A549 treated with RU486 at 1 μM for 4 hours (cell line): ENCODE measurements at places on chromosomes 7 and 10. TPM values are rescaled to one million over a fixed set of nuclear protein-coding genes. Genes with fewer than 3 reads are reported as not detected.

BTBD16 gene
- total RNA-seq: 0.32 to 0.80 TPM (median 0.49 TPM) in 5 replicates

CCL26 gene
- 8.2 to 14.4 TPM (median 9.9 TPM) in 5 replicates for total RNA-seq

CASTOR2 gene
- 1.3 to 3.9 TPM (median 2.9 TPM) in 5 replicates for total RNA-seq

AGBL3 gene
- total RNA-seq: 0.66 to 1.5 TPM (median 1.1 TPM) in 5 replicates

PHTF2 gene
- total RNA-seq: 8.6 to 18.2 TPM (median 14.7 TPM) in 5 replicates

HOXA10 gene
- 6.4 to 8.3 TPM (median 7.5 TPM) in 5 replicates for total RNA-seq

SUN3 gene
- total RNA-seq: 0.20 TPM in 1 of 5 replicates, not detected in the others

CALHM3 gene
- 0.35 to 0.53 TPM (median 0.41 TPM) in 5 replicates for total RNA-seq

SFTPA2 gene
- not detected in 5 replicates for total RNA-seq

SH3PXD2A gene
- 1.3 to 2.3 TPM (median 1.9 TPM) in 5 replicates for total RNA-seq

CPA2 gene
- 0.15 TPM in 1 of 5 replicates, not detected in the others for total RNA-seq

FBH1 gene
- total RNA-seq: 30.2 to 47.9 TPM (median 37.2 TPM) in 5 replicates

HIP1 gene
- total RNA-seq: 14.3 to 18.9 TPM (median 18.1 TPM) in 5 replicates

CHST15 gene
- total RNA-seq: 7.1 to 8.3 TPM (median 7.7 TPM) in 5 replicates

KIF11 gene
- 19.8 to 45.1 TPM (median 38.3 TPM) in 5 replicates for total RNA-seq

C10orf105 gene
- total RNA-seq: not detected in 5 replicates

CRTAC1 gene
- 0.88 to 1.5 TPM (median 1.1 TPM) in 5 replicates for total RNA-seq
